ENCODE measurements at places on chromosomes 16 and 17. TPM values are rescaled to one million over a fixed set of nuclear protein-coding genes. Genes with fewer than 3 reads are reported as not detected.

- no peak overlapping the region for H3K27ac ChIP-seq
- H3K27me3 ChIP-seq: peaks cover 52% of the 10 kb centered on the region
- no peak for DNase-seq
Observed at GRCh38 chr16:55036371-55036821, 105.7 kb downstream of the IRX5 start.

The TERB1 gene
- not detected for total RNA-seq

DNA sequence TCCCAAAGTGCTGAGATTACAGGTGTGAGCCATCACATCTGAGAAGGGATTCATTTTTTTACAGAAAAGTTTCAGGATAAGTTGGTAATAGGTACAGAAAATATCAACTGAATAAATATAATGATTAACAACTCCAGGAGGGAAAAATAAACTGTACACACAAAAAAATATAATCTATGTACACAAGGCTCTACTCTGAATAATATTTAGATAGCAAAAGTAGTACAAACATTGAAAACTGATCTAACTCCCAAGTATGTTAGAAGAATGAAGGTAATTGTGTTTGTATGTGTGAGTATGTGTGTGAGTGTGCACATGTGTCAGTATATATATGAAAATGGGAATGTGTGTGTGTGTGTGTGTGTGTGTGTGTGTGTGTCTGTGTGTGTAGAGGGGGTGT lies 20.4 kb downstream of the TUBD1 start:
- H3K4me1 ChIP-seq: no peaks in the 10 kb centered on the region
- H3K4me3 ChIP-seq: no peak overlapping the region
- no peak for DNase-seq
- H3K27me3 ChIP-seq: no peaks in the 10 kb centered on the region
- H3K27ac ChIP-seq: no peak overlapping the region
- H3K36me3 ChIP-seq: peaks cover 9% of the 10 kb centered on the region

- peak within 1 kb of the TSS; percentile 87 for H3K4me3 ChIP-seq
- H3K4me1 ChIP-seq: peaks cover 12% of the 10 kb centered on the region
- no peak within 1 kb of the TSS for H3K27ac ChIP-seq
- no peak for DNase-seq
- H3K36me3 ChIP-seq: no peaks in the 10 kb centered on the region
- H3K27me3 ChIP-seq: peaks cover 92% of the 10 kb centered on the region
Observed at GRCh38 chr16:82626791-82627261, at the start of gene CDH13. Gene CDH13, plus strand, starts transcription at chr16:82626969.

- no peak overlapping the region for H3K4me3 ChIP-seq
- H3K36me3 ChIP-seq: peaks cover 49% of the 10 kb centered on the region
- no peaks in the 10 kb centered on the region for H3K4me1 ChIP-seq
- no peak overlapping the region for H3K27ac ChIP-seq
Observed at GRCh38 chr16:56389554-56389953, 35.8 kb downstream of the AMFR start.

DNA sequence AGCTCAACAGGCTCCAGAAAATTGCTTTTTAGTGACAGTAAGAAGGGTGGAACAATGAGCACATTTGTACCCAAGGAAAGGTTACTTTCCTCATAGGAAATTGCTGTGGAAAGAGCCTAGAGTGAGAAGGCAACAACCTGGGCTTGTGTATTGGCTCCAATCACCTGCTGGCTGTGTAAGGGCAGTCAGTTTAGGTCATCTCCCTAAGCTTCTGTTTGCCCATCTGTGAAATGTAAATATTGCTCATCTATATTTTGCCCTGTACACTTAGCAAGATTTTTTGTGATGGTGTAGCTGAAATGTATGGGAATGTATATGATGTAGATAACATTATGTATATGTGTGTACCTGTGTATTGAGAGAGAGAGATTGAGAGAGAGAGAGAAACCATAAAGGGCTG lies 225.2 kb upstream of the MPHOSPH6 start:
- DNase-seq: no peak
- no peaks in the 10 kb centered on the region for H3K4me1 ChIP-seq
- H3K36me3 ChIP-seq: no peaks in the 10 kb centered on the region
- H3K27me3 ChIP-seq: peaks cover 14% of the 10 kb centered on the region

The PSME3IP1 gene
- total RNA-seq: 90.1 TPM
